Brain pericyte (primary cell): ENCODE measurements at places on chromosomes 4 and X.
A peak's percentile ranks its signal among the peaks of the same experiment; 100 is the strongest.

DNA sequence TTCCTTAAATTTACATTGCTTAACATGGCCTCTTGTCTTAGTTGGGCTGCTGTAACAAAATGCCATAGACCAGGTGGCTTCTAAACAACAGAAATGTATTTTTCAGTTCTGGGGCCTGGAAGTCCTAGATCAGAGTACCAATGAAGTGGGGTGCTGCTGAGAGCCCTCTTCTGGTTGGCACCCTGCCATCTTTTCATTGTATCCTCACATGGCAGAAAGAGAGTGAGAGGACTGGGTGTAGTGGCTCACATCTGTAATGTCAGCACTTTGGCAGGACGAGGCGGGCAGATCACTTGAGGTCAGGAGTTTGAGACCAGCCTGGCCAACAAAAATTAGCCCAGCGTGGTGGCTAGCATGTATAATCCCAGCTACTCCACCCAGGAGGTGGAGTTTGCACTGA is 12.0 kb upstream of the KLB start:
- DNase-seq, result no peak

DNA sequence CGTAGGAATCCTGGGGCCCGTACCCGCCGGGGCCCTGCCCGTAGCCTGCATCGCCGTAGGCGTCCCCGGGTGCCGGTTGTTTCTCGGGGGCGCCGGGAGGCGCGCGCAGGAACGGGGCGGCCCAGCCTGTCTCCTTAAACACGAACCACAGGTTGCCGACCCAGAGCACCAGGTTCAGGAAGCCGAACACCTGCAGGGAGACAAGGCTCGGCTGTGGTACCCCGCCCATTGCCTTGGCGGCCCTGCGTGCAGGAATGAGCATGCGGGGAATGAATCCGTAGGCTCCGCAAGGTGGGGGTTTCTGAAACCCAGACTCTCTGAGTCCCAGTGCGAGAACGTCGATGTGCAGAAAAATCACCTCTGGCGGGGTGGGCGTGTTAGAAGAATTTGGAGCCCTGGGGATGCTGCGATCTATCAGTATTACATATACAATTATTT is 5.4 kb upstream of the PRICKLE3 start:
- DNase-seq, result no peak

DNA sequence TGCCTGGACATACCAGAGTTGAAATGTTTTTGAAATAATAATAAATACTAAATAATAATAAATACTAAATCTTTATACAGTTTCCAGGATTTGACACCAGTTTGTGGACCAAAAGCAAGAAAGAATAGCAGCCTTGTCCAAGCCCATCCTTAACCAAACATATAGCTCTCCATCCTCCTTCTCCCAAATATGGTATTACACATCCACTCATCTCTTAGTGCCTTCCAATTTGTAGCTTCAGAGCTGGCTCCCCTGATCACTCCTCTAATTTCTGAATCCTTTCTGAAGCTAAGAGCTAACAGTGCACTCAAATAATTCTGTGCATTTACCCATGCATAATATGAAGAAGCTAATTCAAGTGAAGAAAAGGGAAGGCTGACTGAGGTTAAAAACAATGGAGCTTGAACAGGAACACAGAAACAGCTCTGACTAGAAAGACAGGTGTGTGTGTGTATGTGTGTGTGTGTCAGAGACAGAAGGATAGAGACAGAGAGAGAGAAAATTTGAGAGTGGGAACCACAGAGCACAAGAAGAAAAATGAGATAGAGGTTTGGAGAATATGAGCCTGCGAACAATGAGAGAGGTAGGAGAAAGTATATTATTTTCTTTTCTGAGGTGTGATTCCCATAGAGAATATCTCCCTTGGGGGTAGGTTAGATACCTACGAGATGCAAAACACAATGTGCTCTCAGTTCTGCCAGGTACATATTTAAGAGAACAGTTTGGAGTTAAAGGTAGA is 123.5 kb downstream of the CAMK2D start:
- DNase-seq, result no peak

GRCh38 chr4:7134737-7135388 is 57.5 kb upstream of the SORCS2 start:
- DNase-seq, result peak; percentile 65

DNA sequence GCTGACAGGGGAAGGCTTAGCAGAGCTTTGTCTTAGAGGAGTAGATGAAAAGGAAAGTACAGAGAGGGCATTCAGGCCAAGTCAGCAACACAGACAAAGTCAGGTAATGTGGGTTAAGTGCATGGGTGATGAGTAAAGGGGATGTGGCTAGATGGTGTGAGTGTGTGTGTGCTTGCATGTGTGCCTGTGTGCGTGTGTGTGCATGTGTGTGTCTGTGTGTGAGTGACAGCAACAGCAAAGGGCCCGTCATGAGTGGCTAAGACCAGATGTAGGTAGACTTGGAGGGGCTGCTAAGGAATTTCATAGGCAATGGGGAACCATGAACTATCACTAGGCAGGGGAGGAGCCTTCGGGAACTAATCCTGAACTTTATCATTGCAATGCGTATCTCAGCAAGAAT is 2.2 kb upstream of the GPR78 start:
- no peak for DNase-seq

GRCh38 chrX:2735270-2735669 is 16.6 kb upstream of the XG start:
- DNase-seq, result no peak

DNA sequence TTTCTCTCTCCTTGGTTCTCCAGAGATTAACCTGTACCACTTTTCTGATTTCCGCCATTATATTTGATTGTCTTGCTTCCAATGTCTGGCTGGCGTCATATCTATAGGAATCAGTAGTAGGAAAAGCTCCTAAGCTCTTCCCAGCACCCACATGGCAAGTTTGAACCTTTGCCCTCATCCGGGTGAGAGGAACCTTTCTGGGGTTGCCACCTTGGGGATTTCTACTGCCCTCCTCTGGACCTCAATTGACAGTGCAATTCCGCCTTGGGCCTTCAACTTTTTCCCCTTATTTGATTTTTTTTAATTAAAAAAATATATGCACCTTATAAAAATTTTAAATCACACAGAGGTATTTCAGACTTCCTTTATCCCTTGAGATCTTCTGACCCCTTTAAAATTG is 2.0 kb upstream of the CXorf66 start:
- no peak for DNase-seq

- no peak for DNase-seq
These were observed 100.2 kb upstream of the C1QTNF7 start for GRCh38 chr4:15327311-15328298.

- DNase-seq, result no peak
These were observed 39.9 kb upstream of the MXD4 start for GRCh38 chr4:2301806-2302205.

DNA sequence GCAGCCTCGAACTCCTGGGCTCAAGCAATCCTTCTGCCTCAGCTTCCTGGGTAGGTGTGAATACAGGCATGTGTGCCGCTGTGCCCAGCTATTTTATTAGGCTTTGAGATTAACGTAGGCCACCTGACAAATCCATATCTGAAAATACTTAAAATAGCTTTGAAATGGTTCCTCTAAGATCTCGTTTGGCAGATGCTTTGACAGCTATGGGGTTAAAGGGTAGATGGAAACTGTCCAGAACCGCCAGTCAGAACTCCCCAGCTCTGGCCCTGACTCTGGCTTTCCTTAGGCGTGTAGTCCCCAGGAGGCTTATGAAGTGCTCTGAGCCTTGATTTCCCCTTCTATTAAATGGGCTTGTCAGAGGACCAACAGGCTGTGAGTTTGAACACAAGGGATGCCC is 32.8 kb upstream of the STIM2 start:
- no peak for DNase-seq

DNA sequence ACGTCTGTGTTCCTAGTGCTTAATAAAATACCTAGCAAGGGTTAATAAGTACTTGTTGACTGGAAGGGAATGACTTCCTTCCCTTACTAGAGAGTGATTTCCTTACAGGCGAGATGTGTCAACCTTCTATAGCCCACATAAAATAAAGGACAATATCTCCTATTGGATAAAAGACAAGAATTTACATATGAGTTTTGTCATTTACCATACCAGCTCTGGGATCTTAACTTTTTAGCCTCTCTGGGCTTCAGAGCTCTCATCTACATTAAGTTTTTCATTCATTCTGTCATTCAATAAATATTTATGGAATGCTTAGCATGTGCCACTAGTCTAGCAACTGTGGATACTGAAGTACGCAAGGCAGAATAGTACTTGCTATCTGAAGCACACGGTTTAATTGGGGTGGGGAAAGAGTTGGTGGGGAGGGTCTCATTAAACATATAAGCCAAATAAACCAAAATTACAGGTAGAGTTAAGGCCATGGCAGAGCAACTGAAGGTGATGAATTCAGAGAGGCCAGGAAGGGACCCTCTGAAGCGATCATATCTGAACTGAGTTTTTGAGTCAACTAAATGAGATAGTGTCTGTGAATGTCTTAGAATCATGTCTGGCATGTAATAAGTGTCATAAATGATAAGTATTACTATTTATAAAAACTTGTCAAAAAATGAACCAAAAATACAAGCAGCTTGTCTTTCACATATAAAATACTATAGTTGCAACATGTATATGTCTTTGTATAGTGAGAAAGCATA is 91.6 kb upstream of the BMP2K start:
- no peak for DNase-seq

- DNase-seq, result no peak
These were observed 83.9 kb upstream of the ARHGAP24 start for GRCh38 chr4:85391071-85391470.

DNA sequence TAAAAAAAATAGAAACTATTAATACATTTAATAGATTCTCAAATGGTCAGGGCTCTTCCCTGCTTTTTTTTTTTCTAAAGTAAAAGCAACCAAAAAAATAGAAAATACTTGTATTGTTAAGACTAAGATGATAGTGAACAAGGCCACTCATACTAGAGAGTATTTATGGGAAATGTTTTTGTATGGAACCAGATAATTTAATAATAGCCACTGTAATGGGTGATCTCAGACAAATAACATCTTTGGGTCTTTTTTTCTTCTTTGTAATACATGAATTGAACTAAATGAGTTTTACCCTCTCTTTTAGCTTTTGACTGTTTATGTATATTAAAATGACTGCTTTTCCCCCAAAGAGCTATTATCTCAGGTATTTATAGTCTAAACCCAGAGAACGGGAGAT is 92.1 kb upstream of the ELOVL6 start:
- no peak for DNase-seq

- no peak for DNase-seq
These were observed 2.8 kb upstream of the CTSO start for GRCh38 chr4:155956461-155956860.

DNA sequence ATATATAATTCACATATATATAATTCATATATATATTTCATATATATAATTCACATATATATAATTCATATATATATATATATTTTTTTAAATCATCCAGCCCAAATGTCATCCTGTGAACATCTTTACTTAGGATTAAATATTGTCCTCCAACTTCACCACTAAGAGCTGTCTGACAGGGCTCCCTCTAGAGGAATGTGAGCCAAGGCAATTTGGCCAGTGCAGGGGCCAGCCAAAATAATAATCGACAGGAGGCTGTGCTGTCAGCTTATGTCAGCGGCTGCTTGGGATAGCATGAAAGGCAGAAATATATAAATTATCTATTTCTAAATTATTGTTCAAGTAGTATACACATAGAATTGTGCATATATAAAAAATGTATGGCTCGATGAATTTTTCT is 29.5 kb downstream of the EGFL6 start:
- DNase-seq, result no peak

GRCh38 chr4:16875487-16875886 is 23.0 kb downstream of the LDB2 start:
- DNase-seq, result no peak

GRCh38 chr4:20444599-20445337 is 193.1 kb downstream of the SLIT2 start:
- DNase-seq, result no peak

- no peak for DNase-seq
These were observed 62.9 kb downstream of the FGF13 start for GRCh38 chrX:138648568-138648967.

DNA sequence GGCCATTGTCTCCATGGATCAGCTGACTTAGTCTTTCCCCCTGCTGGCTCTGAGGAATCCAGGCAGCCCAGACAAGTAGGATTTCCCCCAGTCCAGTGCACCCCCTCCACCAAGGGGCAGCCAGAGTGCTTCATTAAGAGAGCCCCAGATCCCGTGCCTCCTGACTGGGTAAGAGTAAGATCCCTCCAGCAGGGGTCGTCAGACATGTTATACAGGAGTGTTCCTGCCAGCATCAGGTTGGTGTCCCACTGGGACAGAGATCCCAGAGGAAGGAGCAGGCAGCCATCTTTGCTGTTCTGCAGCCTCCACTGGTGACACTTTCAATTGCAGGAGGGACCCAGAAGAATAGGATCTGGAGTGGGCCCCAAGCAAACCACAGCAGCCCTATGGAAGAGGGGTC is 29.0 kb upstream of the INPP4B start:
- DNase-seq, result no peak

GRCh38 chr4:40685300-40685699 is 55.6 kb upstream of the RBM47 start:
- DNase-seq, result no peak

- no peak for DNase-seq
These were observed 18.3 kb downstream of the KDR start for GRCh38 chr4:55107054-55107453.

DNA sequence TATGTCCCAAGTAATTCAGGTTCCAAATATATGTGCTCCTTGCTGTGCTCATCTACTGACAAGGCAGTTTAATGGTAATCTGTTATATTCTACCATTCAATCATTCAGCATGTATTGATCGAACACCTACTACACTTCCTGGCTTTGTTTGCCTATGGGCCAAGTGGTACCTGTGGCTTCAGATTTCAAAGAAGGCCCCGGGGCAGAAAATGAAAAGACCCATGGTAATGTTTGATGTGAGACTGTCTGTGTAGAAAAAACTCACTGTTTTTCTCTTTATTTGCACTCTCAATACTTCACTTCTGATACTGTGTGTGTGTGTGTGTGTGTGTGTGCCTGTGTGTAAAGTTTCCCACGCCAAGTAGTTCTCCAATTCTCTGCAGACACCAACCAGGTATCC is 61.0 kb upstream of the FRAS1 start:
- DNase-seq, result no peak

GRCh38 chr4:140156529-140157171 is 2.7 kb upstream of the MAML3 start:
- DNase-seq, result no peak

DNA sequence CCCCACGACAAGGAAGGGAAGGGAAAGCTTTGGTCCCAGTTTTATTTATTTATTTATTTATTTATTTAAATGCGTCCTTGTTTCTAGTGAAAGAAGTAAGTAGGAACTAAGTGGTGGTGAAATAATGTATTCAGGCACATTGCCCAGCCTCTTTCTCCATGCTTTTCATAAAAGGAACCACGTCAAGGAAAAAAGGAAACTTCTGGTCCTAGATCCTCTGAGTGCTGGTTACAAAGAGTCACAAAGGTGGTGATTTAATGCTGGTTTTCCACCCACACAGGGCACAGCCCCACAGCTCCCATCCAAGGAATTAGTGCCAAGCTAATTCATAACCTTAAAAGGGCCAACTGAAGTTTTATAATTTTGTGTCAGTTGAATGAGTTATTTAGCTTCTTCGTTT is 206.6 kb upstream of the GYPA start:
- no peak for DNase-seq

DNA sequence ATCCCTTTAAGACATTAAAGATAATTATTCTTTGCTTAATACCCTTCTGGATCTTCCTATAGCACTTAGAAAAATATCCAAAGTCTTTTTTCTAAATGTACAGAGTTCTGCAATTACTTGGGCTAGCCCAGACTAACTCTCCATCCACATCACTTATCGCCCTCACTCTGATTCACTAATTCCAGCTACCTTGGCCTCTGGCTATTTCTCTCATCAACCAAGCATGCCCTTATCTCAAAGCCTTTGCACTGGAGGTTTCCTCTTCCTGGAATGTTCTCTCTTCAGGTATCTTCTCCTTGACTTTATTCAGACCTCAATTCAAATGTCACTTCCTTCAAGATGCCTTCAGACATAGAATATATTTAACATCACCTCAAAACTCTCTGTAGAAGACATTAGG is 345.1 kb upstream of the SMIM31 start:
- DNase-seq, result no peak
